ENCODE measurements at places on chromosomes 5 and 9. TPM values are rescaled to one million over a fixed set of nuclear protein-coding genes. Genes with fewer than 3 reads are reported as not detected.

PRRC1 gene
- total RNA-seq: 72.7 TPM

CORO2A gene
- 0.30 TPM for total RNA-seq

ZNF879 gene
- total RNA-seq: 3.7 TPM

ABHD17B gene
- total RNA-seq: 16.7 TPM

SOHLH1 gene
- not detected for total RNA-seq

PCDHGA11 gene
- 10.3 TPM for total RNA-seq

SGCD gene
- total RNA-seq: not detected

ZNF462 gene
- total RNA-seq: 27.0 TPM

PCDHGA9 gene
- total RNA-seq: 3.9 TPM

STKLD1 gene
- 0.77 TPM for total RNA-seq

SPTLC1 gene
- total RNA-seq: 68.5 TPM

C9orf153 gene
- 0.66 TPM for total RNA-seq

All from endothelial cell of umbilical vein (primary cell).